ENCODE measurements at places on chromosomes 4 and X.

DNA sequence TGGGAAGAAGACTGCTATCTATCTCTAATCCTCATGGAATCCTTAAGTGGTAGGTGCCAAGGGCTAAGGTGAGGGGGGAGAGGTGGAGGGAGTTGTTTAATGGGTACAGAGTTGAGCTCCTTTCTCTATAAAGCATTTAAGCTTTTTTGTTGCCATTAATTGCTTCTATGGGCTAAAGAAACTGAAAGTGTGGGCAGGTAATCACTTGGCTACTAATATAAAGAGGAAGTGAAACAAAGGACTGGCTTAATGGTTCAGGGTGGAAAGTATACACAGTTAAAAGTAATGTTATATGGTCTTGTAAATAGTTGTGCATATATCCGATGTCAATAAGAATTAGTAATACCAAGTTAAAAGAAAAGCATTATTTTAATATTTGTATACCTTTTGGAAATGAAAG lies 83.9 kb downstream of the POLA1 start:
- no peak for DNase-seq

DNA sequence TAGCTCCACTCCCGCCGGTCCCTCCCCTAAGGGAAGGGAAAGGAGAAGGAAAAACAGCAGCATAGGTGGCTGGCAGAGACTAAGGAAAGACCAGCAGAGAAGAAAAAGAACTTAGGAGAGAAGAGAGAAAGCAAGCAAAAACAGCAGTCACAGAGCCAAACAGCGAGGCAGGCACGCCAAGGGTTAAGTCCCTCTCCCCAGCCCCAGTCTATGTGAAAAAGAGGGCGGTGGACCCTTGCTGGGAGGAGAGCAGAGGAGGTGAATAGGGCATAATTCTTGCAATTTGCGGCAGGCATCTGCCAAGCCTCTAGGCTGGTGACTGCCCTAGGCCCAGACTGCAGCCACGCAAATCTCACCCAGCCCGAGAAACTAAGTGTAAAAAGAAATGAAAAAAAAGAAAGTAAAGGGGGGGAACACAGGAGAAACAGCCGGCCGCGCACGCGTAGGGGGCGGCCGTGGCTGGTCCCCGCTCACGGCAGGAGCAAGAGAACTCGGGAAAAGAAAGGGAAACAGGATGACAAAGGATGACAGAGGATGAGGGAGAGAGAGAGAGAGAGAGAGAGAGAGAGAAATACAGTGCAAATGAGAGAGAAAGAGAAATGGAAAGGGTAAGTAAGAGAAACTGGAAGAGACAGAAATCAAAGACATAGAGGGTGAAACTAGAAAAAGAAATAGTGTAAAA lies 48.6 kb downstream of the MAGEA9 start:
- peak; percentile 1 for DNase-seq

- DNase-seq: no peak
Observed at GRCh38 chr4:18209448-18209847, 187.9 kb upstream of the LCORL start.

DNA sequence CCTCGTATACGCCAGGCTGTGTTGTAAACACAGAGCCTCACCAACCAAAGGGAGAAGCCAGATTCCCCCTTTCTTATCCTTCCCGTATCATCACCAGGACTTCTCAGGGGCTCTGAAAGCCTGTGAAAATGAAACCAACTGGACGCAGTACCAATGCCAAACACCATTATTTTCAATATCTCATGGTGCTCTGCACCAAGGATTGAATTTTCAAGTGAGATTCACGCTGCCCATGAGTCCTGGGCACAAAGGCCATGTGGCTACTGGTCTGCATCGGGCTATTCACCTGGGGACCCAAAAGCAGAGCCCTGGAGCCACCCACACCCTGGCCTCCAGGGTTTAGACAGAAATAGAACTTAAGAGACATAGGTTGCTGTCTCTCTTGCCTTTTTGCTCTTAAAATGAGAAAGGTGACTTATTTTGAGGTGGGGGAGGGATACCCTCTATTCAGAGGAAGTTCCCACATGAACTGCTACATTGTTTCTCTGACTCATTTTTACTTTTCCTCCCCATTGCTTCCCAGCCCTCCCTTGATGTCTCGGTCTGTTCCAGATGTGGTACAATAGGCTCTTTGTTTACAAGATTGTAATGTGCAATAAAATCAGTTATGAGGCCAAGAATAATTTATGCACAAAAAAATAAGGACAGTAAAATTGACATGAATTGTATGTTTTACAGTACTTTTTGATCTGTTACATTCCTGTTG lies 55.4 kb downstream of the MAML3 start:
- peak; percentile 87 for DNase-seq

DNA sequence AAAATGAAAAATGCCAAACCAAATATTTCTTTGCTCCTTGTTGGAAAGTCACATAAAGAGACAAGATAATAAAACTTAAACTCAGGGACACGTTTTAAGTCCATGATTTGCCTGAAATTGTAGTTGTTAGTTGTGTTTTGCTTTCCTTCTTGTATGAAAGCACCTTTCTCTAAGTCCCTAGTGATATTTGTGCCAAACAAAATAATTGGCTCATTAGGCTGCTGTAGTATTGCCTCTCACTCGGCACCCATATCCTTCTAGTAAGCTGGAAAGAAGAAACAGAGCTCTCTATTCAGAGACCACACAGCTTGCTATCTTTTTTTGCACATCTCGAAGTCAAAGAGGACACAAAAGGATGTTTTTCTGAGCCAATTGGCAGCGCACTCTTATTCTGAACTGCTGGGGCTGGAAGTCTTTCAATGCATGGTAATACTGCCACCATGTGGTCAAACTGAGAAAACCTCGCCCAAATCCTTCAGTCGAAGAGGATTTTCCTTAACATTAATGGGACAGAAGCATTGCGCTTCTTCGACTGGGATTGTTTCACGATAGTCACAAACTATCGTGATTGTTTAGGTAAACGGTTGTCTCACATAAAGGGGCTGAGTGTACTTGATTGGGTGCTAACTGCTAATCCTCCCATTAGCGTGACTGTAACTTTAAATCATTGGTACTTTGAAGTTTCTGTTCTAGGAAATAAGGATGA lies 571.9 kb upstream of the LCORL start:
- peak; percentile 98 for DNase-seq

- no peak for DNase-seq
Observed at GRCh38 chr4:101393256-101393655, 45.9 kb upstream of the PPP3CA start.

GRCh38 chr4:102213031-102213430 lies 132.3 kb downstream of the SLC39A8 start:
- DNase-seq: no peak

DNA sequence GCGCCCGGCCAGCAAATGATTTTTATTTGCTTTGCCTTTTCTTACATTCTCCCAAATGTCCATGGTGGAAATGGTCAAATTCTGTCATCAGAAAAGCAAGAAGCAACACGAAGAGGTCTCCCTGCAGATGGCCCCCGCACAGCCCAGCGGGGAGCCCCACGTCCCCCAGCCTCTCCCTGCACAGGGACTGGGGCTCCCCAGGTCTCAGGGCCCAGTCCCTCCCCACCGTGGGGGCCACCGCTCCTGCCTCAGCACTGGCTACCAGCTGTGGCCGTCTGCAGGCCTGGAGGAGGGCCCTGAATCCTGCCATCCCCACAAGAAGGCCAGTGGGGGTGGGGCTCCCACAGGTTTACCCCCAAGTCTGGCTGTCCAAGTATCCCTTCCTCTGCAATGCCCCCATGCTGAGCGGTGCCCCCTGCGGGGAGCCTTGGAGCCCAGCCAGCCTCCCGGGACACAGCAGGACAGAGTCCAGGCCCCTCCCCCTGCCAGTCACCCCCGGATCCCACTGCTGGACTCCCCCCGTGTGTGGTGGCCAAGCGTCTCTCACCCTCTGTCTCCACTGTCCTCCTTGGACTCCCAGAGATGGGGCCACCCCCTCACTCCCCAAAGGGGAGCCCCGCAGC lies 38.2 kb upstream of the ADRA2C start:
- DNase-seq: no peak

DNA sequence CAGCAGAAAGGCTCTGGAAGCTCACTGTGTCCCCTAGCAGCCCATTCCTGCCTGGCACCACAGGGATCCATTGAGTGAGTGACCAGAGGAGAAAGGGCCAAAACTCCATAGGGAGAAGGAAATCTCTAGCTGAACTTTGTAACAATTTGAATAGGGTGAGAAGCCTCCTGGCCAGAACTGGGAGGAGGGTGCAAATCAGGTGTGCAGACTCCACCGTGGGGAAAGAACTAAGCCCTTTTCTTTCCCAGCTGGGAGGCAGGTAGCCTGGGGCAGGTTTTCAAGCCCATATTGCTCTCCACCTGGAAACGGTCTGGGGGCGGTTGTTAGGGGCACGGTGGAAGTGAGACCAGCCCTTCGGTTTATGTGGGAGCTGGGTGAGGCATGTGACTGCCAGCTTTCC lies 227.2 kb downstream of the SNCA start:
- no peak for DNase-seq

GRCh38 chr4:168220893-168221292 lies 97.7 kb downstream of the DDX60 start:
- no peak for DNase-seq

GRCh38 chr4:169120624-169121023 lies 110.6 kb upstream of the CBR4 start:
- DNase-seq: peak; percentile 85

DNA sequence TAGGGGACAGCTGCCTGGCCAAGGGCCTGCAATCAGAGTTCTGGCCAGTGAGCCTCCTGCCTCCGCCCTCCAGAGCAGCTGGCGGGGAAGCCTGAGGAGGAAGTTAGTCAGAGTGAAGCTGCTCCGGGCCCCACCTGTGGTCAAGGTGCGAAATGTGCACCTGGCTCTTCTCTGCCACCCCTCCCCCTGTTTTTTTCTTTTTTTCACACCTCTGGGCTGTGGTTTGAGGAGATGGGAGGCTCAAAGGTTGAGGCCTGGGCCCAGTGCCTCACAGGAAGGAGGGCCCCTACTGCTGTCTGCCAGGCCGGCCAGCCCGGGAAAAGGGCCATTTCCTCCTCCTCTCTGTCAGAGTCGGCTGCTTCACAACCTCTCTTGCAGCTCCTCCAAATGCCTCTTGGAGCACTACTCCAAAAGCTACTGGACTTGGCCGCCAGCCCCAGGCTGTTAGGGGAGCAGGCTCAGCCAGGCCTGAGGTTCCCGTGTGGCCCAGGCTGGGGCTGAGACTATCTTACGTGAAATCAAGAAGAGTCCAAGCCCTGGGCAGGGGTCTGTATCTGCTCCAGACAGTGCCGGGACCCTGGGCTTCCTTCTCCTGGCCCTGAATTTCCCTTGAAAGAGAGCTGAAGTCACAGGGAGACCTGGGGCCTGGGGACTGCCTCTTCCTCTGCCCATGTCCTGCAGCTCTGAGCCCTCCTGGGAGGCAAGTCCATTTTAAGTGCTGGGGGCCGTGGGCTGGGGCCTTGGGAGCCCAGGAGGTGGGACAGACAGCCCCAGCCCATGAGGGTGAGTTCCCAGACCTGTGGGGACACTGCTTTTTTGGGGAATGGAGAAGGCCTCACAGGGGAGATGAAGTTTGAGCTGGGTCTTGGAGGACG lies 4.5 kb upstream of the CXCR3 start:
- DNase-seq: peak; percentile 30

DNA sequence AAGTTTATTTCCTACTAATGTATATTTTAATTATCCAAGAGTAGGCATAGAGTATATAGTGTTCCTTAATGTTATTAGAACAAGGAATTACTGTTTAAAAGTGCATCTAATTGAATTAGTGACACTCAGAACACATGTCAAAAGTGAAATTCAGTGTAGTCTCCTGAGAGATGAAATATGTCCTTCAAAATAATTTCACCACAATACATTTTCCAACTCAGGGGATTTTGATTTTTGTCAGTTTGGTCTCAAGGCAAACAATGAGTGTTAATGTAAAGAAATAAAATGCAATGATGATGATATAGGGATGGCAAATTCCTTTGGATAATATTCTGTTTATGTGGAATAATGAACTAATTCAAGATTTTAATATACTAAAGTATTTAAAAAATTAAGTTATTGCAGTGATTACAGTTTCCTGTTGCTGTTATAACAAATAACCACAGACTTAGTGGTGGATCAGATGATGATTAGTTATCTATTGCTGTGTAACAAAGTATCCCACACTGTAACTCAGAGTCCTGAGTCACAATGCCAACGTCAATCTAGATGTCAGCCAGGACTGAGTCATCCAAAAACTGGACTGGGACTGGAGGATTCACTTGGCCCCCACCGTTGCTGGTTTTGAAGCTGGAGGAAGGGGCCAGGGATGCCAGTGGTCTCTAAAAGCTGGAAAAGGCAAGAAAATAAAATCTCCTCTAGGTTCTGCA lies 148.0 kb upstream of the SLC7A11 start:
- no peak for DNase-seq

GRCh38 chr4:149897783-149898182 lies 82.1 kb upstream of the IQCM start:
- peak; percentile 19 for DNase-seq

DNA sequence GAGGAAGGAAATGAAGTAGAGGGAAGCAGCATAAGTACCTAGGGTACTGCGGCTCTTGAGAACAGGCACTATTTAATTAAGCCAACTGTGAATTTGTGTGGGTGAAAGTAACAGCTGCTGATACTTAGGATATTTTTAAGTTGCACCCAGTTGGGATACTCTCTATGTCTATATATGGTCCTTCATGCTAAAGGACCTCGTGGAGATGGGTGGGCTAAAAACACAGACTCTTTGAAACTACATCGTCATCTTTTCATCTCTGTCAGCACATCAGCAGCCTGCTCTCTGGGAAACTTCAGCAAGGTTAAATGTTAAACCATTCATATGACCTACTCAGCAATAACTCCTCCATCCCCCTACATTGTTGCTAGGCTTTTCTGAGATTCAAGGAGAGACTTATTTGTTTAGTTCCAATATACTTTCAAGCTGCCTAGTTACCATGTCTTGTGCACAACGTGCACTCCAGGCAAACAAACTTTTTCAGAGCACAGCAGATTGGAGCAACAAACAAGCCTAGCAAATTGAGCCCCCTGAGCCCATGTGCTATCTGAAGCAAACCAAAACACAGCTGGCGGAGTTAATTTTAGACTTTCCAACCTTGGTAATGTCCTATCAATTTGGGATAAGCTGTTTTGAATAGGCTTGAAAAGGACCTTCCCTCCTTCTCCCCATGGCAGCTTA lies 6.2 kb upstream of the MOB1B start:
- no peak for DNase-seq

DNA sequence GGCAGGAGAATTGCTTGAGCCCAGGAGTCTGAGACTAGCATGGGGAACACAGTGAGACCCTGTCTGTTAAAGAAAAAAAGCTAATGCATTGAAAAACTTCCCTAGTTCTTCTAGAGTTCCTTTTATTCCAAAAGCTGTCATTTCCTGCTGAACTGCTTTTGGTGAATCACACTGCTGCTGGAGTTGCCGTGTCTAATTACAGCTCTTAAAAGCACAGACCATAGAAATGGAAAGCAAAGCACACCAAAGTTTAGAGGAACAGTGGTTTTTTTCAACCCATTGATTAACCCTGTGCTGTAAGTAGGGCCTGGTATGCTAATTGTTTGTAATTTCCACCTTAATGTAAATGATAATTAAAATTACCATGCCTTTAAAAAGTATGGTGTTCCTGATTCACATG lies 52.4 kb downstream of the SEPTIN11 start:
- DNase-seq: no peak

GRCh38 chr4:9969526-9970398 lies 51.5 kb downstream of the SLC2A9 start:
- DNase-seq: no peak

GRCh38 chrX:23387550-23388184 lies 53.0 kb downstream of the PTCHD1 start:
- no peak for DNase-seq

Measured in pons (tissue), 1 donor.